ENCODE measurements at places on chromosomes 3 and 15.
A peak's percentile ranks its signal among the peaks of the same experiment; 100 is the strongest.

DNA sequence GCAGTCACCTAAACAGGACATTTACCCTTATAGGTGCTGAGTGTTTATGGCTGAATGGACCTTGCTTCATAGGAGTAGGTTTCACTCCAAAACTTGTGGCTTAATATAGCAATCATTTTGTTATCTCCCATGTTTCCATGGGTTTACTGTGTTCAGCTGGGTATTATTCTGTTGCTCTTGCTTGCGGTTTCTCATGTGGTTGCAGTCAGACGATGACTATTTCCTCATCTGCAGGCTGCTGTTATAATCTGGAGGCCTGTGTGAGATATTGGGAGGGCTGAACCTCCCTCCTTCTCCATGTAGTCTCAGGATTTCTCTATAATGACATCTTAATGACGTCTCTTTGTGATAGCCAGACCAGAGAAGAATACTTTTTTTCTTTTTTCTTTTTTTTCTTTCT, 98.1 kb downstream of the ZPLD1 start:
- no peak for DNase-seq

DNA sequence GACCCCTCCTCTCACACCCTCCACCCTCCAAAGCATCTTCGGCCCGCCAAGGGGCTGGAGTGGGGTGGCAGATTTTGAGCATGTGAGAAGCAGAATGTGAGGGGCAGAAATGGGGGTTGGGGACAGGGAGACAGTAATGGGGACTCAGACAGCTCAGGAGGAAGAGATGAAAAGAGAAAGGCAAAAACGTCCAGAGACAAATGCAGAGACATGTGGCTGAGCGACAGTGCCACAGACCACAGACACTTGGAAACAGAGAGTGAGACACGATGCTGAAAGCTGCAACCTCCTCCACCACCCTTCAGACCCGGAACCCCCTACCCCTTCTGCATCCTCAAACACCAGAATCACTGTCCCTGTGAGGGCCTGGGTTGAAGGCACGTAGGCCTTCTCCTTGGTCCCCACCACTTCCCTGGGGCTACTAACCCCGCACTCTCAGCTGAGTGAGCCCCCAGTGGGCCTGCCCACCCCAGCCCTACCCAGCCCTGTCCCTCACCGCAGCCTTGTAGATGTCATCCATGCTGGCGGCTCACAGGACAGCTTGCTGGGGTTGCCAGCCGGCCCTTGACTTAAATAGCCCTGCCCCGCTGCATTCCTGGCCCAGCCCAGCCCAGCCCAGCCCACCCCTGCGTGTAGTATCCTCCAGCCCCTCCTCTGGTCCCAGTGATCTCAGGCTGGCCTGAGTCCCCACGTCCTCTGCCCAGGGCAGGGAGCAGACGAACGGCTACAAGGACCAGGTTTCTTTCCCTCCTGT, at the start of gene TNNC1:
Gene TNNC1, minus strand, starts transcription at position 546 of the 754 bp plus-strand sequence. Its CDS starts 26 bp downstream, at position 520.
- DNase-seq, result no peak

GRCh38 chr3:54951405-54951804, 23.5 kb upstream of the LRTM1 start:
- DNase-seq, result peak; percentile 68

DNA sequence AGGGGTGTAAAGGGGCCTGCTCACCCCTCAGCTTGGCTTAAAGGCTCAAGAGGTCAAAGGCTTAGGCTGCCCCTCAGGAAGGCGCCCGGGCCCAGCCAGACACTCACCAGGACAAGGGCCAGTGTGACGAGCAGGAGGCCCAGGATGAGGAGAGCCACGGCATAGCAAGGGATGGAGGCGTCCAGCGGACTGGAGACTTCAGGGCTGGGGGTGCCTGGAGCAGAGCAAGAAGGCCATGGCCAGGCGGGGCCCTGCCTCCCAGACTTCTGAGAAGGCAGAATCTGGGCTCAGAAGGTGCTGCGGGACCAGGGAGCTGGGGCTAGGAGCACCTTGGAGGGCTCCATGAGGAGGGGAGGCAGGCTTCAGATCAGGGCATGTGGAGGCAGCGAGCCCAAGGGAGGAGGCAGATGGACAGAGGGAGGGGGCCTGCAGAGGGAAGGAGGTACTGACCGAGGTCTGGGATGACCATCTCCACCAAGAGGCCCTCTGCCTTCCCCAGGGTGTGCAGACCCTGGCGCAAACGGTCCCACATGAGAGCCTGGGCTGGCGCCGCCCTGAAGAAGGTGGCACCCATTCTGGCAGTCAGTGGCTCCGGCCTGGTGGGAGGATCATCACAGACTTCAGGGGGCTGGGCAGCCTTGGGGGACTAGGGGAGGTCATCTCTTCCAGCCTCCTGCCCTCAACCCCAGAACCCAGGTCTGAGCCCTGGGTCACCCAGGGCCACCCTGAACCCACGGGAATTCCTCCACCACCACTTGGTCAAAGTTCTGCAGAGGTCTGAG, 24.5 kb downstream of the C15orf39 start:
- DNase-seq, result no peak

DNA sequence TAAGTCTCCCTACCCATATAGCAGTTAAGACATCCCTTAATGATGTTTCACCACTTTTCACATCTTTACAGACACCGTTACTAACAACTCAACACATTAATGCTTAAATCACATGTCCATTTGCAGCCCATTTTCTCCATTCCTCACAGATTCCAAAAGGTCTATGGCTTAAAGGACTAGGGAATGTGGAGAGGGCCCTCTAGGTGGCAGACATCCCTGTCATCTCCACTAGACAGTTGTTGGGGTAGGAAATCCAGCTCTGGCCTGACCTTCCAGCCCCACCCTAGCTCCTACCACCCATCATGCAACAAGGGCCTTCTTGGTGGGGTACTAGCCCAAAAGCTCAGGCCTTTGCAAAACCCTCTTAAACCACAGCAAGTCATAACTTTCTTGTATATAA, 25.2 kb downstream of the CPEB1 start:
- no peak for DNase-seq

DNA sequence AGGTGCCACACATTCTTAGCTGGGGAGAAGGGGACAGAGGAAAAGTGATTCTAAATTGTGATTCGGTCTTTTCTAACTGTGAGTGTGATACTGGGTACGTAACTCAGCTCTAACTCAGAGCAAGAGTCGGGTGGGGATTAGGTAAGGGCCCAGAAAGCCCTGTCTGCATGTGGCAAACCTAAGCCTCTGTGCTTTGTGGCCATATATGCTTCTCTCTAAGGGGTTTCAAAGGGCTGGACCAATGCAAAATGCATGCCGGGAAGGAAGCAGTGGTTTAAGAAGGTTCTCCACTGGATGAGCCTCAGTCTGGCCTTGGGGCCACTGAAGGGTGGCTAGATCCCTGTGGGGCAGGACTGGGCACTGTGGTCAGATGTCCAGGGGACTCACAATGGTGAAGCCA, 275.8 kb downstream of the PLCL2 start:
- DNase-seq, result no peak

GRCh38 chr15:69072906-69073305, 58.4 kb downstream of the NOX5 start:
- no peak for DNase-seq

- DNase-seq, result no peak
Measured at GRCh38 chr3:61360297-61360965, 109.2 kb upstream of the FHIT start.

DNA sequence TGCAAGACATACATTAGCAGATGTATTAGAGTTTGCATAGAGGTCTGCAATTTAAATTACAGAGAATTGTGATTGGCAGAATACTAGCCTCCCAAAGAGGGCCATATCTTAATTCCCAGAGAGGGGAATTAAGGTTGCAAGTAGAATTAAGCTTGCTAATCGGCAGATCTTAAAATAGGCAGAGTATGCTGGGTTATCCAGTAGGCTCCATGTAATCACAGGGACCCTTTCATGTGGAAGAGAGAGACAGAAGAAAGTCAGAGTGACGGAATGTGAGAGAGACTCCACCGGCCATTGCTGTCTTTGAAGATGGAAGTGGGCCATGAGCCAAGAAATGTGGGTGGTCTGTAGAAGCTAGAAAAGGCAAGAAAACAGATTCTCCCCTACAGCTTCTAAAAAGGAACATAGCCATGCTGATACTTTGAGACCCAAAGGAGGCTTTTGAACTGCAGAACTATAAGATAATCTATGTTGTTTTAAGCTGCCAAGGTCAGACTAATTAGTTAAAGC, 38.8 kb downstream of the IMPG2 start:
- peak; percentile 67 for DNase-seq

GRCh38 chr3:56375654-56376053, 92.6 kb downstream of the ERC2 start:
- no peak for DNase-seq

DNA sequence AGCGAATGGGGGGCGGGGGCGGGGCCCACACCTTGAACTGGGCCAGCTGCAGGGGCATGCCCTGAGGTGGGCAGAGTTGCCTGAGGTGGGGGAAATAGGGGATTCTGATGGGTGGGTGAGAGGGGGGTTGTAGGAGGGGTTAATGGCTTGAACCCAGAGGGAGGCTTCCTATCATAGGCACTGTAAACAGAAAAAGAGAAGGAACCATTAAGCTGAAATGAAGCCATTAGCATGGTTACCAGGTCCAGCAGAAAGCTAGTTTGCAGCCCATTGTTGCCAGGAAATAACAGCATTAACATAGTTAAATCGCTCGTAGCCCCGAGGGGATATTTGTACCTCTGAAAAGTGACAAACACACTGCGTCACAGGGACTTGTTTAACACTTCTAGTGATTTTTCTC, 29.0 kb downstream of the ETV5 start:
- DNase-seq, result no peak

GRCh38 chr15:23924686-23925085, 237.6 kb upstream of the NDN start:
- no peak for DNase-seq

- DNase-seq, result peak; percentile 74
Measured at GRCh38 chr3:38634111-38634510, 15.4 kb downstream of the SCN5A start.

DNA sequence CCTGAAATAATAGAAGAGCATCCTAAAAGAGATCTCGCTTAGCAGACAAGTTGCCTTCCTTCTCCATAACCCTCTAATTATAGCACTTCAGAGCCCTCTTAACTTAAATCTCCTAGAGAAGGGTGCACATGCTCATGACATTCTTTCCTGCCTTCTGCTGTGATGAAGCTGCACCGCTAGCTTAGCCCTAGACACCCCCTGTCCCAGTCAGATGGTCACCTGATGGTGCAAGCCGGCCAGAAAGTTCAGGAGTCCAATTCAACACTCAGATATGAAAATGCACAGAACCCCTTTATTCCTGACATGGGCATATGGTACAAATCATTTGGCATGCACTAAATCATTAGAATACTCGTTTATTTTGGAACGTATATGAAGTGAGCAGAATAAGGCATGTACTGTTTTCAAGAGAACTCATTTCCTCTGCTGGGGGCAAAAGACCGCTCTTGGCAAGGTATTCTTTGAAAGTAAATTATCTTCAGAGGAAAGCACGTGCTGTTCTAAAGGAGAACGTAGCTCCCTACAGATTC, 420.4 kb upstream of the PROK2 start:
- no peak for DNase-seq

GRCh38 chr15:83164111-83164770, 43.4 kb downstream of the HDGFL3 start:
- no peak for DNase-seq

GRCh38 chr3:107452436-107452835, 70.3 kb upstream of the BBX start:
- DNase-seq, result no peak

DNA sequence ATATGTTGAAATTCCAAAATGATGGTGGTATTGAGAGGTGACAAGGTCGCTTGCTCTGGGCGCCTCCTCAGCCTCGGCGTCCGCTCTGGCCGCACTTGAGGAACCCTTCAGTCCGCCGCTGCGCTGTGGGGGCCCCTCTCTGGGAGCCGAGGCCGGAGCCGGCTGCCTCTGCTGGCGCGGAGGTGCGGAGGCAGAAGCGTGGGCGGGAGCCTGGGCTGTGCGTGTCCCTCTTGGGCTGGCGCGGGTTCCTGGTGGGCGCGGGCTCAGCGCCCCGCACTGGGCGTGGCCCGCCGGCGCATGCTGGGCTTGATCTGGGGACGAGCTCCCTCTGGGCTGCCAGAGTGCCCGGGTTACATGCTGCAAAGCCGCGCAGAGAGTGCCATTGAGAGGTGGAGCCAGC, 39.8 kb upstream of the TMC3 start:
- no peak for DNase-seq

- peak; percentile 58 for DNase-seq
Measured at GRCh38 chr15:71752604-71753289, 57.6 kb upstream of the NR2E3 start.

DNA sequence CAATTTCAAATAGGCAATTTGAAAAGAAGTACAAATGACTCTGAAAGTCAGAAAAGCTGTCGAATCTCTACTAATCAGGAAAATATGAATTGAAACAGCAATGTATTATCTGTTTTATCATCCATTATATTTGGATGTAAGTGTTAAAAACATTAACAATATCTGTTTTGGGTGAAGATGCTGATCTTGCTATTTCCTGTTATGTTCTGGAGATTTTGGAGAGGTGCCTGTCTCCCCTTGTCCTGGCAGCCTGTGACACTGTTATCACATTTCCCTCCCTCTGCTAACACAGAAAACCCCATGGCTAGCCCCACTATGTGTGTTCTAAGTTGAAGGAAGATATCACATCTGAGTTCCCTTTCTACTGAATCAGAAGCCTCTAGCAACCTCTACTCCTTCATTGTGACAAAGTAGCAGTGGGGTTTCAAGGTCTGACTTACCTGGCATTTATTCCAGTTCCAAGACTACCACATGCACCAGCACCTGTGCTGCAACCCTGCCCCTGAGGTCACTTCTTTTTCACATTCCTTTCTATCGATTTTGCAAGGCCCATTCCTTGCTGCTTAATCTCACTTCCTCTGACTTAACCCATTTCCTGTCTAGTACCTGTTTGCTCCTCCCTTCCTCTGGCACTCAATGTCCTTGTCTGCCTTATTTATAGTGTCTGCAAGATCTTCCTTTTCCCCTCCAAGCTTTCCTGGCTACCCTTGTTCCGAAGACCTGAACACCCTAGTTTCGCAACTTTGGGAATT, 95.5 kb upstream of the COL8A1 start:
- DNase-seq, result no peak

GRCh38 chr3:44984335-44984734, 8.3 kb downstream of the EXOSC7 start:
- DNase-seq, result no peak

DNA sequence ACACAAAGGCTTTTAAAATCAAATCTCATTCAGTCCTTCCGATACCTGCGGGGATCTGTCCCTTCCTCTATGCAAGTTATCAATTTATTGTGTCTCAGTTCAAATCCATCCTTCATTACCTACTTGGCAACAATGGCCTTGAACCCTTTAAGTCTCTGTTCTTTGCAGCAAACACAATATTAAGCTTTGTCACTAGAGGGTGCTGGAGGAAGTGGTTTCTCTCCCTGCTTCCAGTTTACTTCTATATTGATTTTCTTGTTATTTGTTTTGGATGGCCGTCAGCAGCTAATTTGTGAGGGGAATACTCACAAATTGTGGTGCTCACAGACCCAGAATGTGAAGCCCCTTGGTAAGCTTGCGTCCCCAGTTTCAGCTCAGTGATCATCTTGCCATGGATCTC, 278.3 kb downstream of the FGF12 start:
- DNase-seq, result no peak

DNA sequence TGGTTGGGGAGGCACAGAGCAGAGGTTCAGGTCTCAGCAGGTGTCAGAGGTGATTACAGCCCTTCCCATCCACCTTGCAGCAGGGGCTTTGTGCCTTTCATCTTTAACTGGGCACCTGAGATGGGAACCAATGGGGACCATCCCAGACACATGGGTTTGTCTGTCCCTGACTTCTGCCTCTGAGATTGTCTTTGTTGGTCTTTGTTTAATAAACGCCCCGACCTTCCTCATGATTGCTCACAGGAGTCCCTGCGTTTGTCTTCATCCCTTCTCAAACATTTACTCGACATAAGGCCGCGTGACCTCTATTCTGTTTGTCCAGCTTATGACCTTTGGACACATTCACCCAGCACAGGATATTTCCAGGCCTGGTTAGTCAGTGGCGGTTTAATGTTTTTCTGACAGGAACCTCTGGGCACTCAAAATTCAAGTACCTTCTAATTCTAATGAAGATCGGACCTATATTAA, 5.9 kb downstream of the ZSCAN2 start:
- DNase-seq, result no peak
